ENCODE measurements at places on chromosomes 7 and 10. TPM values are rescaled to one million over a fixed set of nuclear protein-coding genes. Genes with fewer than 3 reads are reported as not detected.

DNA sequence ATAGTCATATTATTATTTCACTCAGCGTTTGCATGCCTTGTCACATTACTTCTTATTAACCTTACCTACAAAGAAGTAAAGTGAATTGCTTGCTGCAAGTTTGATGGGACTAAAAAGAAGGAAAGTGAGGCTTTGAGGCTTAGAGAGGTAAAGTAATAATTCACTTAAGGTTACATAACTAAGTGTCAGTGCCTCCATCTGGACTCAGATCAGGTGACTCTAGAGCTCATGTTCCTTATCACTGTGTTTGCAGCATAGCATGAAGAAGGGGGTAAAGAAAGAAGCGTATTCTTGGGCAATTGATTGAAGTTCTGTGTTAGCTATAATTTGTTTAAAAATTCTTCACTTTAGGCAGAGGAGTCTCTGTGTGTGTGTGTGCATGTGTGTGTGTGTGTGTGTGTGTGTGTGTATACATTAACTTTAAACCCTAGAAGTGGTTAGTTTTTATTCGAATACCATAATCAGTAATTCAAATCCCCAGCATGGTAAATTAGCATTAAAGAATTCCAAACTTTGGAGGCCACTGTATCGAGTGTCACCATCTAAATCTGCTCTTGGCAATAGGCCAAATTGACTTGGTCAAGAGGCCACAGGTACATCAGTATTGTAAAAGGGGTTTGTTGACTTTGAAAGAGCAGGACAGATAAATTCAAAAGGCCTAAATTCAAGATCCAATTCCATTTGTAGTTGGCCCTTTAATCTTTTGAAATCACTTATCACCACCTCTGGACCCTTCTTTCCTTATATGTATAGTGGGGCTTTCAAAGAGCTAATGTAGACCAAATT is 2.2 kb upstream of the PON3 start:
- no peak for DNase-seq

DNA sequence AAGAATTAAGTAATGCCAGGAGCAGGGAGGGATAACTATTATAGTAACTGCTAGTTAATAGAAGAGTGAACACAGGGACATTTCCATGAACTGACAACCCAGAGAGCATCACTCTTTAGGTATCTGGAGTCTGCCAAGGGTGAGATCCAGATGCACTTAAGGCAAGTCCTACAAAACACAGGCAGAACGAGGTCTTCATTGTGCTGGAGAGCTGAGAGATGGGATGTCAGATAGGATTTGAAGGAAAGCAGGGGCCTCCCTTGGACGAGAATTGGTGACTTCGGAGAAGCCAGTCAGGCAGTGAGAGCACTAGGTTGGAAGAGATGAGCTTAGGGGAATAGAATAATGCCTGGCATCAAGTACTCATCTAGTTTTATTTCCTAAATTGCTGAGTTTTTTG is 684.5 kb downstream of the GATA3 start:
- DNase-seq = no peak

GRCh38 chr7:4878336-4879335 is 4.9 kb downstream of the RADIL start:
- no peak for DNase-seq

Gene ASB10
- not detected for total RNA-seq

DNA sequence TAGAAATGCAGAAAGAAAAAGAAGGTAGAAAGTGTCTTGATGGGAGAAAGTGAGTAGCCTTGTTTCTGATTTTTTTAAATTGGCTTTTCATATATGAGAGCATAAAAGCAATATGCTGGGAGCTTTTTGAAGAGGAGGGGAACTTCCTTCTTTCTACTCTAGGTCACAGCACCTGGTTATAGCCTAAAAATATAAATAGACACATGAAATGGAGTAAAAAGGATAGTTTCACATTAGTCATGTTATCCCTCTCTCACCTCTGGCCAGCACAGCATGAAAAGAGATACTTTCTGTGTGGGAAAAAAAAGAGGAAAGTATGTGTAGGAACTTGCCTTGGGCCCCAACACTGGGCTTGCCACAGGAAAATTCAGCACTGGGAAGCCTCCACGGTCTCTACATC is 292.2 kb upstream of the ZWINT start:
- DNase-seq = no peak

DNA sequence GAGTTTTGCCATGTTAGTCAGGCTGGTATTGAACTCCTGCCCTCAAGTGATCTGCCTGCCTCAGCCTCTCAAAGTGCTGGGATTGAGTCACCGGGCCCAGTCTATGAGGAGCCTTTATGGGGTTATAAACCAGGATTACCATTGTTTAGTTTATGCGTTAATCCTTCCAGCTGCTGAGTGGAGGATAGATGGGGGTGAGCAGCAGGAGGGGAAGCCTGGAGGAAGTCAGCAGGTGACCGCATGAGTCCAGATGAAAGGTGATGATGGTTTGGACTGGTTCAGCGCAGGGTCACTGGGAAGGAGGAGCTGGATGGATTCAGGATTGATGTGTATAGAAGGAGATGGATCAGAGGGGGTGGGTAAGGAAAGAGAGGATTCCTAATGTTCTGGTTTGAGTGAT is 197.1 kb downstream of the ADAM12 start:
- no peak for DNase-seq

- no peak for DNase-seq
Observed at GRCh38 chr7:156156734-156157408, 344.6 kb upstream of the SHH start.

DNA sequence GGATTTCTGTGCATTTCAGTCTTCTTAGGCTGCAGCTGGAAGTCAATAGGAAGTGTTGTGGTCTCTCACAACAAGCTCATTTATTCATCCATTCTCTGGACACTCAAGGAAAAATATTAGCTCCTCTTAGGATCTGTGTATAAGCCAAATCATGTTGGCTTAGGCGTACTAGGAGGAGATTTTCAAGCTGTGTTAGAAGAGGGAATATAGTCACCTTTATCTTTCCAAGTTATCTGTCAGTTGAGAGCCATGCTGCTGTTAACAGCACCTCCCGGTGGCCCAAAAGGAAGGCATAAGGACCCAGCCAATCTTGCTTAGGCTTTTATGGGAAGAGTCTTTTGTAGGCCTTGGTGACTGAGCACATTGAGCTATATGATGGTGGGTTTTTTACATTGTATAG is 220.0 kb downstream of the LRMDA start:
- DNase-seq = no peak

DNA sequence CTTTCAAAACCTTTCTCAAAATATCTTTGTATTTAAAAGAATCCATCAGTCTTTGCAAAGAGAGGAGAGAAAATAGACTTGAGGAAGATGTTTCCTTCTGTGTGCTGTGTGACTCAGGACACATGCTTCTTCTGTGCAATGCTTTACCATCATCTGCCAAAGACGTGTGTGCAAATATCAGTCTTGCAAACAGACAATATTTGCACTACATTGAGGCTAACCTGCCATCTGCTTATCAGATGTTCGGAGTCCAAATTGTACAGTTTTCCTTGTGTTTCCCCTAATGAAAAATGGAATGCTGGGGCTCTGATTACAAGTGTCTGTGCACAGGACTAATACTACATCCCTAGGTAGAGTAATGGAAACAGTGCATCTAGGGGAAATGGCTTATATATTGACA is 353.1 kb upstream of the LRRTM3 start:
- DNase-seq = no peak

Gene OR2A42
- not detected for total RNA-seq

Gene NKX1-2
- not detected for total RNA-seq

Gene PPP1R9A
- total RNA-seq = 12.6 TPM

- no peak for DNase-seq
Observed at GRCh38 chr10:120221873-120222485, 235.0 kb upstream of the PLPP4 start.

DNA sequence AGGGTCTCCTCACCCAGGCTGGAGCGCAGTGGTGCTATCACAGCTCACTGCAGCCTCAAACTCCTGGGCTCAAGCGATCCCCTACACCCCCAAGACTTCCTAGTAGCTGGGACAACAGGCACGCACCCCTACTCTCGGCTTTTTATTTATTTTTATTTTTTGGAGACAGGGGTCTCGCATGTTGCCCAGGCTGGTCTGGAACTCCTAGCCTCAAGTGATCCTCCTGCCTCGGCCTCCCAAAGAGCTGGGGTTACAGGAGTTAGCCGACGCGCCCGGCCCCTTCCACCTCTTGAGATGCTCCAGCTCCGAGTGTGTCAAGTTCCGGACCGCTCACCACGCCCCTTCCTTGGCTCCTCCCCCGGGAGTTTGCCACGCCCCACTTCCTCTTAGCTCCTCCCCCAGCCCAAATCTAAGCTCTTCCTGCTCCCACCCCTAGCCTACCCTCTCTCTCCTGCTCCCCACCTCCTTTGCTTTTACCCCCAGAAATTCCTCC is 6.3 kb downstream of the NAT16 start:
- peak; percentile 73 for DNase-seq

DNA sequence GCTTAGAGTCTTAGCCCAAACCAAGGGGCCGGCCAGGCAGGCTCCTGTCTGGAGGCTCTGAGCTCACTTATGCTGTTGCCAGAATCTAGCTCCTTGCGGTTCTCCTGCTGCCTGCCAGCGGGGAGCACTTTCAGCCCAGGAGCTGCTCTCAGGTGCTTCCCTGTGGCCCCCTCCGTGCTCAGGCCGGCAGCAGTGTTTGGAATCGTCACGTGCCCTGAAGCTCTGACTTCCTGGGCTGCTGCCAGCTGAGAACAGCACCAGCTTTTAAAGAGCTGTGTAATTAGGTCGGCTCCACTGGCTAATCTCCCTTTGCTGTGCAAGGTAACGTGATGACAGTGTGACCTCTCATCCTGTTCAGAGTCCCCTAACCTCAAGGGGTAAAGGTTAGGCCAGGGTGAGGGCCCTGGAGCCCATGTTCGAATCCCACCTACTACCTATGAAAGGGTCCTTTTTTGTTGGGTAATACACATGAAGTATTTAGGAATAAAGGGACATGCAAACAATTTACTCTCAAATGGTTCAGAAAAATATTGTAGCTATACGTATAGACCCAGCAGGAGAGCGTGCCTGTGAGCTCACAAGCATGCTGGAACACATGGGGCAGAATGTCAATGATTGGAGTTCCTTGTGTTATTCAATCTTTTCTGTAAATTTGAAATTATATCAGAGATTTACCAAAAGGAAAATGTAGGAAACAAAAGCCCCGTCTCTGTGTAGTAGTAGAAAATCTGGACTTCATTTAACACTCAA is 16.6 kb downstream of the ZNF862 start:
- peak; percentile 72 for DNase-seq

- no peak for DNase-seq
Observed at GRCh38 chr10:117543225-117544003, 868 bp downstream of the EMX2 start.

GRCh38 chr7:44383566-44383965 is 58.2 kb upstream of the CAMK2B start:
- no peak for DNase-seq

GRCh38 chr10:97849687-97850402 is at the start of gene GOLGA7B:
TSS of gene GOLGA7B (plus strand) at chr10:97849843. CDS start at chr10:97850304, 461 bp downstream.
- DNase-seq = peak; percentile 44

- DNase-seq = no peak
Observed at GRCh38 chr7:129889133-129889844, 63.5 kb downstream of the UBE2H start.

- no peak for DNase-seq
Observed at GRCh38 chr7:51217804-51218203, 98.8 kb downstream of the COBL start.

Gene ATP6V0A4
- not detected for total RNA-seq

DNA sequence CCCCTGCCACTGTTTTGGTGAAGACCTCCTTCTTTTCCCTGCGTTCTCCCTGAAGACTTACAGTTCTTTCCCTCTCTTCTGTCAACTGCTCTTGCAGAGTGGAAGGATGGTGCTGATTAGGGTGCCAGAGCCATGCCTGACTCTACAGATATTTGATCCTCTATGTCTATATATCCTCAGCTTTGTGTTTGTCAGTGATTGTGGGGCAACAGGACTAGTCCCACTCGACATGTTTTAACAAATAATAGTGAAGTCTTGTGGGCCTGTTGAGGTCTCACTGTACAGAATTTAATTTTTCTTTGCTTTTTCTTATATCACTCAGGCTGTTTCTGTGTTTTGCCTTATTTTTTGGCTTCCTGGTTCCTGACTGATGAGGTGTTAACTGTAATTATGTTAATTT is 5.0 kb downstream of the PLEKHA1 start:
- no peak for DNase-seq

Gene WEE2
- not detected for total RNA-seq

Gene ARMC3
- not detected for total RNA-seq

Gene MYL10
- not detected for total RNA-seq

DNA sequence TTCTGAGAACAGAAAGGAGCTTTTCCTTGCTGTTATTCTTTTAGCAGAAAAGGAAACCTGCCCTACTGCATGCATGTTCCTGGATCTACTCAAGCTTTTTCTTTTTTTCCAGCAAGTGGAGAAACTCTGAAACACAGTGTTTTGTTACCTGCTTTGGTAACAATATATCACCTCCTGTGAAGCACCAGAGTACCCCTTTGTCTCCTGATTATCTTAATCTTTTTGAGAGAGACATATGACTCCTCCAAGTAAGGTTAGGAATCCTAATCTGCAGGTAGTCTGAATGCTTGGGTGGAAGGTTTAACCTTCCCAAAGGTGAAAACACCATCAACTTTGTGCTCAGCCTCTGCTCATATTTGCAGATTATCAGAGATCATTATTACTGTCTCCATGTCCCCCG is 93.1 kb downstream of the MAPK8 start:
- DNase-seq = no peak

GRCh38 chr7:54837761-54838160 is 78.8 kb upstream of the SEC61G start:
- DNase-seq = no peak

- no peak for DNase-seq
Observed at GRCh38 chr7:42340436-42340835, 103.4 kb upstream of the GLI3 start.

GRCh38 chr10:12944931-12945330 is 56.6 kb downstream of the CCDC3 start:
- DNase-seq = no peak

DNA sequence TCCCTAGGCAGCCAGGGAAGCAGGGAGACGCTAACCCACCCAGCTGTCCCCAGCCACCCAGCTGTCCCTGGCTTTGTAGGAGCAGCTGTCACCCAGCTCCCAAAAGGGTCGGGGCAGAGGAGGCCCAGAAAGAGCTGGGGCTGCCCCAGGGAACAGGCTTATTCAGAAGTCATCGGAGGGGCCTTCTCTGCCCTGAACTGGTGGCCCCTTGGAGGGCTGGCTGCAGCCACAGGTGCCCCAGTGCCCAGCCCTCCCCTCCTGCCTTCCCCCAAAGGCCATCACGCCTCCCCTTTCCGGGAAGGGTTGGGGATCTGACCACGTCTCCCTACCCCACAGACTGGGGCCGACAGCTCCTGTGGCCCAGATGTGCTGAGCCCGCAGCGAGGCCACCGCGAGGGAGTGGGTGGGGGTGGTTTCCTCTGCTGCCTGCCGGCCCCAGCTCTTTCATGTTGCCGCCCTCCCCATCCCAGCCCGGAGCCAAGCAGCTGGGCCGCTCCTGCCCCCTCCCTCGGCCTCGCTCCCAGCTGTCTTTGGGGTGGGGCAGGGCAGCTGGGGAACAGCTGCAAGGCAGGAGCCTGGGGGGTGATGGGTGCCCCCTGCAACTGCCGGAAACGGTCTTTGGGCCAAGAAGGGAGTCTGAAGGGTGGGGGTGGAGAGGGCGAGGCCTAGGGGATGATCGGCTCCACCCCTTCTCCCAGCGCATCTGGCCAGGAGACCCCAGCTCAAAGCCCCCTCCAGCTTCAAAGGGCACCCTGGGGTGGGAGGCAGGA is 16.8 kb downstream of the TRIM8 start:
- peak; percentile 86 for DNase-seq

Gene FGL2
- 27.2 TPM for total RNA-seq

GRCh38 chr10:130928306-130928705 is 383.2 kb downstream of the TCERG1L start:
- no peak for DNase-seq

- DNase-seq = no peak
Observed at GRCh38 chr10:132704008-132704814, 81.7 kb downstream of the NKX6-2 start.

Gene DDC
- 56.9 TPM for total RNA-seq
